ENCODE measurements at places on chromosomes 7 and 10. TPM values are rescaled to one million over a fixed set of nuclear protein-coding genes. Genes with fewer than 3 reads are reported as not detected.

DNA sequence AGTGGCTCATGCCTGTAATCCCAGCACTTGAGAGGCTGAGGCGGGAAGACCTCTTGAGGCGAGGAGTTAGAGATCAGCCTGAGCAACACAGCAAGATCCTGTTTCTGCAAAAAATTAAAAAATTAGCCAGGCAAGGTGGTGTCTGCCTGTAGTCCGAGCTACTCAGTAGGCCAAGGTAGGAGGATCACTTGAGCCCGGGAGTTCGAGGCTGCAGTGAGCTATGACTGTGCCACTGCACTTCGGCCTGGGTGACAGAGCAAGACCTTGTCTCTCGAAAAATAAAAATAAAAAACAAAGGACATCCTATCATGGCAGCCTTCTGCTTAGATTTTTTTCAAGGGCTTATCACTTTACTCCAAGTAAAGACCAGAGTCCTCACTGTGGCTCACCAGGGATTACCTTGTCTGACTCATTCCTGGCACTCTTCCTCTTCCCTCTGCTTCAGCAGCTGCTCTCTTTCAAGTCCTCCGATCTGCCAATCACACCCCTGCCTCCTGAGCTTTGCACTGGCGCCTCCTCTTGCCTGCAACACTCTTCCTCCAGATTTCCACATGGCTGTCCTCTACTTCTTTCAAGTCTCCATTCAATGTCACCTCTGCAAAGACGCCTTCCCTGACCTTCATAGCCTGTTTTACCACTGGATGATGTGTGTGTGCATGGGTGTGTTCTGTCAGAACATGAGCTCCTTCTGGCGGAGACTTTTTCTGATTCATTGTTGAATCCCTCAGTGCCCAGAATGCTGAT lies 7.7 kb downstream of the PRTFDC1 start:
- no peak overlapping the region for H3K4me3 ChIP-seq
- no peak for DNase-seq
- H3K27ac ChIP-seq, result no peak overlapping the region
- peaks cover 5% of the 10 kb centered on the region for H3K36me3 ChIP-seq
- H3K4me1 ChIP-seq, result peaks cover 36% of the 10 kb centered on the region

DNA sequence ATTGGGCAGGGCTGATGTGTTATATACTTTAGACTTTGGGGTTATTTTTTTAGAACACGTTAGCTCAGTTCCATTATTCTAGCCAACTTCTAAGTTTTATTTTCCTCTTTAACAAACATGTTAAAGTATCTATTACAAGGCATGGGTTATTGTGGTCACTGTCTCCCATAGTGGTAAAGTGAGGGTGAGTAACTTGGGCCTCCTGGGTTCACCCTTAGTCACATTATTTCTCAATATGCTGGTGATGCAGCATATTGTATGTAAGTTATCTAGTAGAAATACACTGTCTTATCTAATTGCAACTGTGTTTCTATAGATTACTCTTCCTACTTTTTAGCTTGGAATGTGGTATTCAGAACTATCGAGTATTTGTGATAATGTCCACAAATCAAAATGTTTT lies 65.9 kb downstream of the BBS9 start:
- H3K4me1 ChIP-seq, result no peaks in the 10 kb centered on the region
- H3K27ac ChIP-seq, result no peak overlapping the region
- no peak for DNase-seq
- H3K4me3 ChIP-seq, result no peak overlapping the region

DNA sequence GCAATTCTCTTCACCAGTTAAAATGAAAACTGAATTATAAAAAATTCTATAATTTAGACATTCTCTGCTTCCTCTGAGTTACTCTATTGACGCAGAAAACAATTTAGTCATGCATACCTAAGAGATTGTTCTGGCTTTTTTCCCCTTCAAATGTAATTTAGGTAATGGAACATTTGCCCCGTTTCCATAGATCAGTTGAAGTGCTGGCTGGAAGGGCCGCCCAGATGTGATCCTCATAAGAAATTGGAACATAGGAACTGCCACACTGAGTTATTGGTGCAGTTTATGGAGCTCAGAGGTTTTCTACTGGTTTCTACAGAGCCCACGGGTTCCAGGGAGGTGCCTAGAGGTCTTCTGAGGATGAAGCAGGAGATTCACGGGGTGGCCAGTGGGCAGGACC lies 581.7 kb downstream of the SDK1 start:
- no peaks in the 10 kb centered on the region for H3K36me3 ChIP-seq
- no peaks in the 10 kb centered on the region for H3K27me3 ChIP-seq
- H3K27ac ChIP-seq, result no peak overlapping the region
- H3K4me3 ChIP-seq, result no peak overlapping the region
- peaks cover 4% of the 10 kb centered on the region for H3K4me1 ChIP-seq
- DNase-seq, result no peak

DNA sequence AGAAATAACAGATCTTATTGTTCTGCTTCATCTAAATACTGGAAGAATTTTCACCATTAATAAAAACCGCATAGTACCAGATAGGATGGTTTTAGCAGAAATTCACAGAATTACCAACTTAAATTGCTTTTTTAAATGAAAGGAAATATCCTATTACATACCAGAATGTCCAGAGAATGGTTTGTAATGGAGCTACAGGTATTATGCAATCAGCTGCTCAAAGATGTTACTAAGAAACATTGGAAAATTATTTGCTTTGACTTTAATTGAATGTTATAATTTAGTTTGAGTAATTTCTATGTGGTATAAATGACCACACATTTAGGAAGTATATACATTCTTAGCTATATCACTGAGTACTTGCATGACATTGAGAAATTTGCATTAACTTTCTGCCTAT lies 338.3 kb downstream of the ETV1 start:
- H3K27me3 ChIP-seq, result no peaks in the 10 kb centered on the region
- no peak overlapping the region for H3K27ac ChIP-seq
- no peak overlapping the region for H3K4me3 ChIP-seq
- DNase-seq, result no peak
- H3K36me3 ChIP-seq, result no peaks in the 10 kb centered on the region

GRCh38 chr7:51019191-51019844 lies 236.6 kb upstream of the GRB10 start:
- no peak for DNase-seq
- no peak overlapping the region for H3K4me3 ChIP-seq
- peaks cover 16% of the 10 kb centered on the region for H3K4me1 ChIP-seq

DNA sequence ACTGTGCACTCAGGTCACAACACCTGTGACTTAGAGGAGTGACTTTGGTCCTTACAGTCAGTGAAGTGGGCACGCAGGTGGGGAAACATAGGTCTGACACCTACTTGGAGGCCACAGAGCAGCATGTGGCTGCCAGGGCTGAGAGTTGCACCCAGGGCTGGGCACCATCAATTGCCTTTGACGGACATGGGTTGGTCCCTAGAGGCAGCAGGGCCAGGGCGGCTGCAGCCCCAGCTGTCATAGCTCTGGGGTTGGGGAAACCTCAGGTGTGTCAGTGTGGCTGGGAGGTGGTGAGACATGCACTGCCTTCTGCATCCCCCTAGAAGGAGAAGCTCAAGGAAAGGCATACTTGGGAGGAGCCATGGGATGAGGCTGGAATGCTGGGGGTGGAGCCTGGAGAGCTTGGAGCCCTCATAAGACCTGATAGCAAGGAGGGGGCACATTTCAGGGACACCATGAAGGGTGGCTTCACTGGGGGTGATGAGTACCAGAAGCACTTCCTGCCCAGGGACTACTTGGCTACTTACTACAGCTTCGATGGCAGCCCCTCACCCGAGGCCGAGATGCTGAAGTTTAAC lies at the start of gene INMT:
Gene INMT (plus strand): TSS at position 440 of the 578 bp plus-strand sequence. CDS start 16 bp downstream, at position 456.
- peaks cover 4% of the 10 kb centered on the region for H3K36me3 ChIP-seq
- H3K27ac ChIP-seq, result no peak within 1 kb of the TSS
- no peaks in the 10 kb centered on the region for H3K4me1 ChIP-seq

Gene C1QL3
- total RNA-seq, result not detected

GRCh38 chr10:21368022-21368582 lies 157.4 kb downstream of the SKIDA1 start:
- H3K27me3 ChIP-seq, result no peaks in the 10 kb centered on the region
- peaks cover 44% of the 10 kb centered on the region for H3K4me1 ChIP-seq
- no peak overlapping the region for H3K27ac ChIP-seq
- H3K36me3 ChIP-seq, result peaks cover 2% of the 10 kb centered on the region
- H3K4me3 ChIP-seq, result no peak overlapping the region

DNA sequence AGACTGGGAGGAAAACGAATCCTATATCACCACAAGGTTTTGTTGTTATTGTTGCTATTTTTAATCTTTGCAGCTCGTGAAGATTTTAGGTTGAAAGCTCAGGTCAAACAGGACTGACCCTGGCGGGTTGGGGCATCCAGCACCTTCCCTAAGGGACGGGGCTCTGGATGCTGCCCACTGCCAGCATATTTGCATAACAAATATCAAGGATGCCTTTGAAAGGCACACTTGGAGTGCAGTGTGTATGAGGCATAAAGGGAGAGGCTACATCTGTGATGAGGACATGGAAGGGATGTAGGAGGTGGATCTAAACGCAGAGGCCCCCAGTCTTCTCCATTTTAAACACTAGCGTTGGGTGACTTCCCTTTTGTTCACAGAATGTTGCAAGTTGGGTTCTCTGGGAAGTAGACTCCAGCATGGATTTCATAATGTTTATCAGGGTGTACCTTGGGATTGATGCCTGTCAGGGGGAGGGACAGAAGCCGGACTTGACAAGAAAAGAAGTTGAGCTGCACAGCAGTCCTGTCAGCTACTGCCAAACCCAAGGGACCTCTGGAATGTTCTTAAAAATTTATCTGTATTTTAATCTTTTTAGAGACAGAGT lies 181.1 kb upstream of the IMMP2L start:
- H3K27me3 ChIP-seq, result no peaks in the 10 kb centered on the region
- H3K27ac ChIP-seq, result no peak overlapping the region
- DNase-seq, result no peak
- no peak overlapping the region for H3K4me3 ChIP-seq
- H3K36me3 ChIP-seq, result peaks cover 11% of the 10 kb centered on the region
- H3K4me1 ChIP-seq, result peaks cover 12% of the 10 kb centered on the region

Gene CPED1
- total RNA-seq, result 4.3 TPM

GRCh38 chr10:87761153-87761552 lies 56.9 kb downstream of the ATAD1 start:
- no peak for DNase-seq
- no peaks in the 10 kb centered on the region for H3K4me1 ChIP-seq
- no peak overlapping the region for H3K27ac ChIP-seq
- peaks cover 14% of the 10 kb centered on the region for H3K36me3 ChIP-seq
- no peak overlapping the region for H3K4me3 ChIP-seq

Measured in neural crest cell (in vitro differentiated cells).